ENCODE measurements at places on chromosomes 5 and 9.

DNA sequence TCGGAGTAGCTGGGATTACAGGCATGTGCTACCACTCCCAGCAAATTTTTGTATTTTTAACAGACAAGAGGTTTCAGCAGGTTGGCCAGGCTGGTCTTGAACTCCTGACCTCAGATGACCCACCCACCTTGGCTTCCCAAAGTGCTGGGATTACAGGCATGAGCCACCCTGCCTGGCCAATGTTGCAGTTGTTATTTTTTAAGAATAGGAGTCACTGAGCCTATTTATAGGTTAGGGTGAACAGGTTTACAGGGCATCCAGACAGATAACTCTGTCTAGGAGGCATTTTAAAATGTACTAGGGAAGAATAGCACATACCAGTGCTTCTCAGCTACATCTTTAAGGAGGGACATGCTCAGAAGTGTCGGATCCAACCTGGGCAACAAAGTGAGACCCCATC is 60.1 kb upstream of the BNC2 start:
- DNase-seq: no peak

DNA sequence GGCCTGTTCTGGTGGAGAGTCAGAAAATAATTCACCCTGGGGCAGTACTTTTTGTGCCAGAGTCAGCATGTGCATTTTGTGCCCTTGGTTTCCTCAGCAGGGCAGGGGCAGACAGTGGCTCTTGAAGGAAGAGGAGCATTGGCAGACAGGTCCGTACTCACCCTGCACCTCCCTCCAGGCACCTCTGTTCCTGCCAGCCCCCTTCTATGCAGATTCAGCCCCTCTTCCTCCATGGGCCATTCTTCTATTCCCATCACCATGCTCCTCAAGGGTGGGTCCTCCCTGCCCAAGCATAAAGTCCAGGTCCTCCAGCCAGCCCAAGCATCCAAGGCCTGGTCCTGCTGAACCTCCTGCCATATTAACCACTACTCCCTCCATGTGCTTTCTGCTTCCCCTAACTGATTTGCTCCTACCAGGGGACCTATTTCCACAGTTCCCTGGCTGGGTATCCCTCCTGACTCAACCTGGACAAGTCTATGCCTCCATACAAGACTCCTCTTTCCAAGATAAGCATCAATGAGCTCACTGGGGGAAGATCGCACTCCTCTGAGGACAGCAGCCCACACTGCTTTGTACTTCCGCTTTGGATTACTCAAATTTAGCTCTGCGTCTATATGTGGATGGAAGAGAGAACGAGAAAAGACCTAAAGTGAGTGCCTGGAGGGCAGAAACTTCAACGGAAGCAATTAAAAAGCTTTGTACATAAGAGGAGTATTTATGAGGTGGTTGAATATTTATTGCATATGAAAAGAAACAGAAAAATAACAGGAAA is 9.3 kb upstream of the ACSL6 start:
- DNase-seq: no peak

DNA sequence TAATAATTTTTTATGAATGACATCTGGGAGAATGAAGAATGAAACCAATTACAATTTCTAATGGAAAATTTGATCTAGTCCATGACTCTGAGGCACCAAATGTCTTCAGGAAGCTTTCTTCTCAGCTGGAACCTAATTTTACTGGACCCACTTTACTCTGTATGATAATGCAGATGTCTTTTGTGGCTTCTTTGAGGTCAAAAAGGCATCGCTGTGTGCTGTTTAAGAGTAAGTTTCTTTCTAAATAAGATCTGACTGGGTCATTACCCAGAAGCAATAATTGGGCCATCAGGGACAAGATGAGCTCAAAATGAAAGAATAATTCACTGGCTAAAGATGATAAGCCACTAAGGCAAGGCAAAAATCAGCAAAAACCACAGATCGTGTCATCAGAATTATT is 633.4 kb downstream of the PSAT1 start:
- DNase-seq: no peak

GRCh38 chr9:76690246-76690972 is 73.8 kb upstream of the PCA3 start:
- no peak for DNase-seq

DNA sequence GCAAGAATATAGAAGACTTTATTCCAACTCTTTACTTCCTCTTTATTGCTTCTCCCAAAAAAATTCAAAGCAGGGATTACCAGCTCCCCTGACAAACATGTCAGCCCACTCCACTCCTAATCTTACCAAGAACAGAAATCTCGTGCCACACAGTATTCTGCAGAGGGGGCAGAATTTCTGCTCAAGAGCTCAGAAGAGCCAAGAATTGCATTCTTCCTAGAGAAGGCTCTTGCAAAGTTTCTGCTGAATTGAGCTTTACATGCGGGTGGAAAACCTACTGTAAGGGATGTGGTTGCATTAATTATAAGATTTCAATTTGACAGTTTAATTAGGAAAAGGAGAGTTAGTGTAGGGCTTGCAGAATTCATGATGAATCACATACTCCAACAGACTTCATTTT is 428.5 kb downstream of the CETN3 start:
- no peak for DNase-seq

GRCh38 chr9:114313186-114313585 is 9.7 kb upstream of the ORM1 start:
- DNase-seq: no peak

GRCh38 chr5:111345731-111346130 is 121.5 kb downstream of the CAMK4 start:
- DNase-seq: no peak

GRCh38 chr5:24385070-24385469 is 259.7 kb downstream of the CDH10 start:
- DNase-seq: no peak

GRCh38 chr9:69173891-69174615 is at the start of gene TJP2:
Gene TJP2 (plus strand): TSS chr9:69174277. CDS start chr9:69174373, 96 bp downstream.
- DNase-seq: peak; percentile 67

- no peak for DNase-seq
These were observed 401.8 kb upstream of the ADAMTS16 start for GRCh38 chr5:4738298-4738697.

DNA sequence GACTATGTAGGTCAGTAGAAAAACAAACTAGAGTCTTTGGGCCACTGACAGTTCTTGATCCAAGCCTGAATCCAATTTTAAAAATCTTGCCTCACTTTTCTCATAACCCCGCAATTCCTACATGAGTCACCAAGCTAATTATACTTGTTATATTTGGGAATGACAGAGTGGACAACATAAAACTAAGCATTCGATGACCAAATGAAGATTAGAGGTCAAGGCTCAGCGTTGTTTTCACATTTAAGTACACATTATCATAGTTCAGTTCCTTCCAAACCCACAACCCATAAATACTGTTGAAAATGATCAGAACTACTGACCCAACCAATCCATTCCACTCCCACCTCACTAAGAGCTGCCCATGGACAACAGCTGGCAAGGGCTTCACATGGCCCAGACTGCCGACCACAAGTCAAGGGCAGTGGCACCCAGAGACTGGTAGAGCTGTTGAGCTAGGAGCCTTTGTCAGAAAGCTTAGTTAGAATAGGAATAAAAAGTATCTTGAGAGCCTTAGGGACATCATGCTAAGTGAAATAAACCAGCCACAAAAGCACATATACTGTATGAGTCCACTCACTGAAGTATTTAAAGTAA is 64.2 kb downstream of the MYO10 start:
- no peak for DNase-seq

GRCh38 chr5:113102121-113102531 is 125.5 kb downstream of the DCP2 start:
- DNase-seq: no peak

- DNase-seq: no peak
These were observed 271.6 kb upstream of the MAP3K1 start for GRCh38 chr5:56543441-56544388.

DNA sequence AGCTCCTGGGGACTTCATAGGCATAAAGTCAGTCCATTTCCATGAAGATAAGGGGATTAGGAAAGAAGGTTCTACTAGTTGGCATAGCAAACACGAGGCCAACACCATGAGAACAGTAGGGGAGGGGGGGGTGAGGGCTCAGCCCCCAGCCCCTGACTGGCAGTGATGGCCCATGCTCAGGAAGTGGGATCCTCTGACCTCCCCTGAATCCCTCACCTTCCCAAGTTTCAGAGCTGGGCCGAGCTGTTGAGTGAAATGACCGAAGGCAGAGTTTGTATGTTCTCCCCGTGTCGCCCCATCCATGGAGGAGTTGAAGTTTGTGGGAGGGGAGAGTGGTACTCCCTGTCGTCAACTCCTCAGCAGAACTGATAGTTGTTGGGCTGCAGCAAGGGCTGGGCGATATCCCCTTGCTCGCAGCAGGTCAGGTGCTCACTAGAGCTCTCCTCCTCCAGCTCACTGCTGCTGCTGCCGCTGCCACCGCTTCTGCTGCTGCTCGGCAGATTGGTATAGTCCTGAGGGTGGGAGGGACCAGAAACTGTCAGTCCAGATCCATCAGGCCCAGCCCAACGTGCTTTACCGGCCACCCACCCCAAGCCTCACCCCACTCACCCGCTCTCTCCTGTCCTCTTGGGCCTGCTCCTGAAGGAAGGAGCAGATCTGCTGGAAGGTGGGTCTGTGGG is 32.5 kb downstream of the CSF1R start:
- no peak for DNase-seq

DNA sequence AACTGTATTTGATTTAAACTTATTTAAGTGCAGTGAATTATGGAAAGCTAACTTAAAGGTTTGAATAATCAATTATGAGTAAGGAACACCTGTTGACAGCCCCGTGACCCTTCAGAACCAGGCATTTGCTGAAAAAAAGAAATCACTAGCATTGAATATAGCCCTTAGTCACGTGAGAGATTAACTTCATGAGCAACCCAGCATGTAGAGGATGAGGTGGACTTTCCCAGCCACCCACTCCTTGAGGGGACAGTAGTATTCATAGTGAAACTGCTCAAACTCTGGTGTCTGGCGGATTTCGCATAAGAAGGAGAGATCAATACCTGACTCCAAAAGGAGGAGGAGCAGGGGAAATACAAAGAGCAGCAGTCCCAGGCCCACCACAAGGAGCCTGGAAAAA is 184.8 kb upstream of the RASEF start:
- no peak for DNase-seq

- no peak for DNase-seq
These were observed 21.1 kb upstream of the CDKN2AIPNL start for GRCh38 chr5:134432677-134433359.

DNA sequence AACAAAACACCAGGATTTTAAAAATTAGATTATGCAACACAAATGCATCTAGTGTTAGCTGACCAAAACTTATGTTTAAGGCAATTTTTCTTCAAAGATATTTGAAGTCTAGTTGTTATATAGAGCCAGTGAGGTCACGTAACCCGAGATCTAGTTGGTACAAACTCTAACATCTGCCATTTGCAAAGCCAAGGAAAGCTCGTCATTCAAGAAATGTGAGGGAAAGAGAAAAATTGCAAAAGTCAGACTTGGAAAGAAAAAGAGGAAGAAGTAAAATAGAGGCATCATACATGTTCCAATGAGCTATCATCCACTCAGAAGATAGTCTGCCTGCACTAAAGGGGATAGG is 293.4 kb upstream of the PUM3 start:
- DNase-seq: no peak

DNA sequence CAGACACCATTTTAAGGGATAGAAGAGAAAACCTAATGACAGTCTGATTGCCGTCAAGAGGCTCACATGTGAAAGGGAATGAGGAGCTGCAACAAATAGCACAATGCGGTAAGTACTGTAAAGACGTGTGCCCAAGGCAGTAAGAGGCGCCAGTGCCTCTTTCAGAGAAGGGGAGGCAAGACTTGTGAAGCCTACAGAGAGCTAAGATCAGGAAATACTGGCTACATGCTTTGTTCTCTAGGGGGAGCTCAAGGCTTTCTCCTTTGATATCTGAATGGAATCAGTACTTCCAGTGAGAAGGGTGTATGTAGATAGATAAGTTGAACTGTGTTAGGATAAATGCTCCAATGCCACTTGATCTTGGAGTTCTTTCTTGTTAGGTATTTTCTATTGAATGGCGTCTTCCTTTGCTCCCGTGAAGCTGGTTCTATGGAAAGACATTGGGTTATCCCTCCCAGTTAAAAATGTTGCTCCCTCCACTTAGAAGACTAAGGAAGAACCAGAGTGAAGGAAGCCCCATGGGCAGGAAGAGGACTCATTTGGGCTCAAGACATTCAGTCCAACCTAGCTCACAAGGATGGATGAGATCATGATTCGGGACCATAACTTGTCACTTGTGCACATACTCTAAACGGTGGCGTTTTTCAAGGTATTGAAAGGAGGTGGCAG is 23.5 kb upstream of the ALDOB start:
- peak; percentile 24 for DNase-seq

- no peak for DNase-seq
These were observed 64.5 kb downstream of the ARSB start for GRCh38 chr5:78920604-78921003.

DNA sequence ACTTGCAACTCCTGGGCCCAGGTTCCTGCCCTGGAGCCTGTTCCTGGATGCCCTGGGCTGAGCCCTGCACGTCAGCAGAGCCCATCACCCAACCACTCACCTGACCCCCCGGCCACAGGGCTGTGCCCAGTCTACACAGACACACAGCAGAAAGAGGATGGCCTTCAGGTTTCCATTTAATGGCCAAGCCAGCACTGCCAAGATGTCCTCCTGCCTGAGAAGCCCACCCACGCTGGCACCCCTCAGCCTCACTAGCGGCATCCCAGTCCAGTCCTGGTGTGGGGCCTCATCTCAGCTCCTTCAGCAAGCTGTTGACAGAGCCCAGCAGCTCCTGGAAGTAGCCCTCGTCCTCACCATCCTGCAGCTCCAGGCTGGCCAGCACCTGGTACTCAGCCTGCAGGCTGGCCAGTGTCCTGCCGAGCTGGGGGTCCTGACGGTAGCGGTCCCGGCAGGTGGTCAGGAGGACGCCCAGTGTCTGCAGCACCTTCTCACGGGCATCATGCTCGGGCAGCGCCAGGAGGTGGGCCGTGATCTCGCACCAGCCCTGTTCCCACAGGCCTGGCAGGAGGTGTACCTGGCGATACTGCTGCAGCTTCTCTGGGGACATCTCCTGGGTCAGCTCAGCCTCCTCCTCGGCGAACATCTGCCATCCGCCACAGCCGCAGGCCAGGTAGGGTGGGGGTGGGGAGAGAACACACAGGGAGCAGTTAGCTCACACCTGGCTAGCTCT is 71.9 kb upstream of the LRRTM2 start:
- no peak for DNase-seq

DNA sequence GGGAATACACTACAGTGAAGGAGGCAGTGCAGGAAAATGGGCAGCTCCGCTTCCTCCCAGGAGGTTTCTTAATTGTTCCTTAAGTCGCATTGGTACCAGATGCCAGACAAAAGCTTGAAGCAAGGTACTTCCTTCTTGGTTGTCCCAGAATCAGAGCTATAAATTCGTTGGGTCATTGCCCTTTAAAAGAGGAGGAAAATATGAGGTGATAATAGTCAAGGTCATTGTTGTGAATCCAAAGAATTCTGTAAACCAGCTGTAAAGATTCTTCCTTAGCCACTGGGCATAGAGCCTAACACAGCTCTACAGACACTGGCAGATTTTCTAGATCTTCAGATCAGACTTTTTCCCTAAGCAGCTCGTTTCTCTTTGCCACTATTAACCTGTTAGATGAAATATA is 444.1 kb upstream of the TLE4 start:
- DNase-seq: no peak

- no peak for DNase-seq
These were observed 146.7 kb downstream of the PRDM6 start for GRCh38 chr5:123235781-123236180.

GRCh38 chr9:2725898-2726649 is 8.8 kb downstream of the KCNV2 start:
- no peak for DNase-seq

All from stimulated activated CD8-positive, alpha-beta memory T cell treated with anti-CD3 and anti-CD28 coated beads, Interleukin-4, amount 100 ng/mL, for 48 hours (primary cell).